ENCODE measurements at places on chromosomes 1 and 21. TPM values are rescaled to one million over a fixed set of nuclear protein-coding genes. Genes with fewer than 3 reads are reported as not detected.

The SPRR2F gene
- total RNA-seq, result not detected

GRCh38 chr21:42847726-42848125 lies 31.6 kb downstream of the WDR4 start:
- peak; percentile 20 for DNase-seq

DNA sequence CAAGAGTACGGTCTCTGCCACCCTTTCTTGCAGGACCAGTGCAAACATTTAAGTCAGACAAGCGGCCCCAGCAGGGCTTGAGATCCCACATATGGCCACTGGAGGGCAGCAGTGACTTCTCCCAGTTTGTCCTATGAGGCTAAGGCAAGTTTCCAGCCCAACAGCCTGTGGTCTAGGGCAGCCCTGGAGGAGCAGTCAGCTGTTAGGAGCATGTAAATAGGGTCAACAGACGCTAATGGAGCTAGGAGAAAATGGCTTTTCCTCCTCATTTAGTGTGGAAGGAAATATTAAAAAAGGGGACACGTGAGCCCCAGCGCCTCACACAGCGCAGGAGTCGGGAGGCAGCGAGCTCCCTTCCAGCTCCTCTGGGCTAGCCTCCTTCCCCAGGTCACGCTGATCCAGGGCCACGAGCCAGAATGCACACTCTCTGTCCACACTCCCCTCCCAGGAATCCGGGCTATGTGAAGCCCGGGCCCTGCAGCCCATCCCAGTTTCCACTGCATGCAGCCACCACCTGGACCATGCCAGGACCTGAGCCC lies 95.6 kb downstream of the LAMC2 start:
- peak; percentile 93 for DNase-seq

GRCh38 chr1:172820475-172821158 lies 161.7 kb downstream of the FASLG start:
- DNase-seq, result no peak

- no peak for DNase-seq
Measured at GRCh38 chr1:153394391-153394790, 3.5 kb upstream of the S100A8 start.

DNA sequence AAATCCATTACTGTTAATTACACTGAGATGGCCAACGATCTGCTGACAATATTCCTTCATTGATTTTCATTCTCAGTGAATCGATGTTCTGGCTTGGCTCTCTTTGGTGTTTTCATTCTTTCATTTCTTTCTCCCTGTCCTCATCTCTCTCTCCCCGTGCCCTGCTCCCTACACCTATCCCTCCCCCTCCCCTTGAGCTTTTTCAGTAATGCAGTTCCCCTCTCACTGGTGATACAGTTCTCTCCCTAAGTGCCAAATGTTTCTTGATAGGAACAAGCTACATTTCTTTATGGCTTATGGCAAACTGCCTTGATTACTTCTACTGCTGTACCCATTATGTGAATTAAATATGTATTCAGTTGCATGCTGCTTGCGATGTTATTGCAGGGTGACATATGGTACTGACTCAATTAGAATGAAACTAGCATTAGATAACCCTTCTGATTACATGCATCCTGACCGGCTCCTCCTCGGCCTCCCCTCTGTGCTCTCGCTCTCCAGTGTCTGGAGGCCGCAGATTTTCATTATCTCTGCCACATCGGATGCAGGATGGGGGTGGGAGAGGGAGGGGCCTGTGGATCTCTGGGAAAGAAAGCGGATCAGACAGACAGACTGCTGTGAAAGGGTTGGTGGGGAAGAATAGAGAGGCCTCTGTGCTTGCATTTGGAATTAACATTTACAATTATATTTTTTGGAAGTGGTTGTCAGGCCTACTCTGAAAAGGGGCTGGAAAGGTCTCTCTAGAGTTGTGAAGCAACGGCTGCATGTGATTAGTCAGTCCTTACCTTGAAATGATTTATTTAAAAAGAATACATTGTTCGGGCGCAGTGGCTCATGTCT lies 130.9 kb downstream of the PBX1 start:
- no peak for DNase-seq

DNA sequence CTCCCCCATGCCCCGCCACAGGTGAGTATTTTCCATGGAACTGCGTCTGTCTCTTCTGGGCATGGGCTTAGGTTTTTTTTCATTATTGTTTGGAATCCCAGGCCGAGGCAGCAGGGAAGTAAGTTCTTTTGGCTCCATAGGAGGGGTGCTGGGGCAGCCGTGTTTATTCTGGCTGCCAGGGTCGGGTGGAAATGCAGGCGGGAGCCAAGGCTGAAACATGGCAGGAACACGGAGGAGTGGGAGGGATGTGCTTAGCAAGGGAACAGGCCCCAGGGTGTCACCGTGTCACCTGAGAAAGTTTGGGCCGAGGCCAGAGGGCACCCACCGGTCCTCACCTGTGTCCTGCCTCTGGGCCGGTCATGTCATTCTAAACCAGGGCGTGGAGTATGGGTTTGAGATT lies 4.5 kb upstream of the DHRS3 start:
- no peak for DNase-seq

GRCh38 chr1:9615316-9616063 lies 26.8 kb downstream of the TMEM201 start:
- DNase-seq, result no peak

DNA sequence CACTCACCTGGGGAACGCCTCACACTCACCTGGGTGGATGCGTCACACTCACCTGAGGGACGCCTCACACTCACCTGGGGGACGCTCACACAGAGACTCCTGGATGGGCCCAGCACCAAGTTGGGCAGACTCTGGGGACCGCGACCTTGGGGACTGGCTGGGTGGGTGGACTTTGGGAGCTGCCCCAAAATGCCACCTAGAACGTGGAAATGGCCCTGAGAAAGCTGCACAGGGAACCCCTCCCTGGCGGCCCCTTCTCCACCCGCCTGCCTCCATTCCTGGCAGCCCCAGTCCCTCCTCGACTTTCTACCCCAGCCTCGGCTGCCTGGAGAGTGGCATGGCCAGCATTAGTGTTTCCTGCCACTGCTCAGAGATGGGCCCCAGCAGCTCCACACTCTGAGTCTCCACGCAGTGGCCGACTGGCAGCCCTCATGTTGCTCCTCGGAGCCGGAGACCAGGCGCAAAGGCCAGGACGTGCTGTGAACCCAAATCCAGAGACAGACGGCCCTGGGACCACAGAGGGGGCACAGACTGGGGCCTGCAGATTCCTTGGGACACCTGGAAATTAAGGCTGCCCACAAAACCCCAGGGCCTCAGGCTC lies 46.5 kb upstream of the ACTRT2 start:
- peak; percentile 50 for DNase-seq

DNA sequence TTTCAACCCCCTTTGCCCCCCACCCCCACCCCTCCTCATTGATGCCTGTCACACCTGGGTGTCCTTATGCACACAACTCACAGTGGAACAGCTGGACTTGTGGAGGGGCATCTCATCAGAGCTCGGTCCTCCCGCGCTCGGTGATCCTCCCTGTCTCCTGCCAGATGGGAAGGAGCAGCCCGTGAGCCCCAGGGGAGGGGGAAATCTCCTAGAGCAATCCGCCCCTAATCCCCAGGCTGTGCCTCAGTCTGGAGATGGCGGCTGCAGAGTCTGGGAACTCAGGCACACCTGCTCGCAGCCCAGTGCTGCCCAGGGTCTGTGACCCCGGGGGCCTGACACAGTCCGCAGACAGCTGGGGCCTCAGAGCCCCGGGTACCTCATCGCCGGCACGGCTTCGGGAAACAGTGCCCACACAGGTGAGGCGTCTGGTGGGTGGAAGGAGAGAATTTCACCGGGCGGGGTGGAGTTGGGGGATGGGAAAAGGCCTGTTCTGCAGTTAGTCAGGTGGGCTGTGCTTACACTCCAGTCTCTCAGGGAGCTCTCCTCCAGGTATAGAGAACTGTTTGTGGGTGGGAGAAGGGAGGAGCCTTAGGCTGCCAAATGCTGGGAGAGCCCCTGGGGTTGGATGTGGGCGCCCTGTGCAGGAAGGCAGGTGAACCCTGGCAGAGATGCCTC lies 29.3 kb downstream of the TMCC2 start:
- no peak for DNase-seq

DNA sequence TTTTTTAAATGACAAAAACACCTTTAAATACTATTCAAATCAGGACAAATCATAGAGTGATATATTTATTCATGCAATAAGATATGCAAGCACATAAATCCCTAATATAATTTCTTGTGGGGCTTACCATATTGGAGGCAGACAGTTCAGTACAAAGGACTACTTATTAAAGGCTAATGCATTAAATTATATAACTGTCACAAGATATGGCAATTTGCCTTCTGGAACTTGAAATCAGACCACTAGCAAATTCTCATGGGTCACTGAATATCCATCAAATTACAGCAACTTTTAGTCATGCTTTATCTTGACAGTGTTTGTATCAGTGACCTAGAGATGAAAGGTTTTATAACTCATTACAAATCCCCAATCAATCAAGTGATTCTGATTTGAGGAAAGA lies 54.1 kb upstream of the NCAM2 start:
- DNase-seq, result no peak

DNA sequence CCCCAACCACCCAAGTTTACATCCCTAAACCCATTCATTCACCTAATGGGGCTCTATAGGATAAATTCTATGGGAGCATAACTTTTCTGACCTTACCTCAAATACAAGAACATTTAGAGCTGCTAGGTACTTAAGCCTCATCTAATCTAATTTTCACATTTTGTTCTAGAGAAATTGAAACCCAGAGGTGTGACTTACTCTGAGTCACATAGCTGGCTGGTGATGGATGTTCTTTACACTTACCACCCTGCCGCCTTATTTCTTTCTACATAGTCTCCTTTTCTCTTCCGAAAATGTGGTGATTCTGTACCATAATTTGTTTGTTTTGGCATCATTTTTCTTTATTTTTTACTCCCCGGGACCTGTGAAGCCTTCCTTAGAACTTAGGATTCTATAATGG lies 20.3 kb downstream of the TIPRL start:
- DNase-seq, result no peak

DNA sequence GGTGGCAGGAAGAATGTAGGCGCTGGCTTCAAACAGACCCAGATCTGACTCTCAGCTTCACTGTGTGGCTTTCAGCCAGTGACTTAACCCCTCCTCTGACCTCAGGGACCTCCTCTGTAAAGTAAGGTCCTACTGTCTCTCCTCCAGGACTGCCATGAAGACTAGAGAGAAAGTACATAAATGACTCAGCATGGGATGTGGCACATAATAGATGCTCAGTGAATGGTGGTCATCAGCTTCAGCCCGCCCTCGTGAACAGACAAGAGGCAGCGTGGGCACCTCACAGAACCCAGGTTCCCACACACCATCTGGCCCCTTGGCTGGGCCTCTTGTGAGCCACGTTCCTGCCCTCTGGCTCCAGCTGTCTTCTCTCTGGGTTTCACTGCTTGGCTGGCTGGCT lies 126.0 kb downstream of the SYF2 start:
- no peak for DNase-seq

DNA sequence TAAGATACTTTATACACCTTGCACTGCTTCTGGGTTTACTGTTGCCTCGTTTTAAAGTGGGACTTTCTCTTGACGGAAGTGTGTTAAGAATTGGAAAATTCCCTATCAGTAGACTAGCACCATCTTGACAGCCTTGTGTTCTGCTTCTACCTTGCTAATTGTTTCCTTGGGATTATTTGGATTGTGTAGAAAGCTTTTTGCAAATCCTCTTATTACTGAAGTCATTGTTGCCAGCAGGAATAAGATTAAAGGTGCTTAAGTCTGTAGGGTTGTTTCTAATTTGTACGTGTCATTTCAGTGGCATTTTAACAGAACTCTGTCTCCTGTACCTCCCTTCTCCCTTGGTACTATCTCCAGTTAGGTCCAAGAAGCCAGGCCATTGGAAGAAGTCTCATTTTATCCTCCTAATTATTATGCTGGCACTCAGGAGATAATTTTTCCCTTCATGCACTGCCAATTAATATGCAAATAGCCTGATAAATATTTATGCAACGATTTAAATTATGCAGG lies 107.7 kb downstream of the POU2F1 start:
- DNase-seq, result no peak

The TNFRSF18 gene
- total RNA-seq, result not detected

The DRAXIN gene
- 0.03 TPM for total RNA-seq

DNA sequence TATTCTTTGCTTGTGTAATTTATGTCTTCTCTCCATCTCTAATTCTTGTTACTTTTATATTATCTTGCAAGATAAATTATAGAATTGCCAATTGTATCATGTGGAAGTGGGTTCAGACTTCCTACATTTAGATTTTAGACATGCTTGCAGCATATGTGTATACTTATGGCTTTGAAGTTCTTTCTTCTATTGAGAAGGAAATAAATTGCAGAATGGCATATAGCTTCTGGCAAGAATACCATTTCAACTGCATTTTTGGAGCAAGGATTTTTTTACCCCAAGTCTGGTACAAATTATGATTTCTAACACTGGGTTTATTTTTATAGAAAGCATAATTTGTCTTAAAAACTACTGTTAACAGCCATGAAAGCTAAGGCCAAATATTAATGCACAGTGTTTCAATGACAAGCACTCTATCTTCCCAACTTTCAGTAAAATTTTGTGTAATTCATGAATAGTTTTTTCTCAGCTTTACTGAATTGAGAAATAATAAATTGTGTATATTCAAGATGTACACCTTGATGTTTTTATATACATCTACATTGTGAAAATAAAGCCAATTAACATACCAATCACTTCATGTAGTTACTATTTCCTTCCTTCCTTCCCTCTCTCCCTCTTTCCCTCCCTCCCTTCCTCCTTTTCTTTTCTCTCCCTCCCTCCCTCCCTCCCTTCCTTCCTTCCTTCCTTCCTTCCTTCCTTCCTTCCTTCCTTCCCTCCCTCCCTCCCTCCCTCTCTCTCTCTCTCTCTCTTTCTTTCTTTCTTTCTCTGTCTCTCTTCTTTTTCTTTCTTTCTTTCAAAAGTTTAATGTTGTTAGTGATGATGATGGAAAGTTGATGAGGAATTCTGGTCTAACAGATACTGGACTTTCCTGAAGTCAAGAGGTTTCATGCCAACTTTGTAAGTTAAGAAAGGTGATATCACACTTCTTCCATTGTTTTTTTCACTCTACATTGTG lies 47.1 kb upstream of the HMCN1 start:
- no peak for DNase-seq

DNA sequence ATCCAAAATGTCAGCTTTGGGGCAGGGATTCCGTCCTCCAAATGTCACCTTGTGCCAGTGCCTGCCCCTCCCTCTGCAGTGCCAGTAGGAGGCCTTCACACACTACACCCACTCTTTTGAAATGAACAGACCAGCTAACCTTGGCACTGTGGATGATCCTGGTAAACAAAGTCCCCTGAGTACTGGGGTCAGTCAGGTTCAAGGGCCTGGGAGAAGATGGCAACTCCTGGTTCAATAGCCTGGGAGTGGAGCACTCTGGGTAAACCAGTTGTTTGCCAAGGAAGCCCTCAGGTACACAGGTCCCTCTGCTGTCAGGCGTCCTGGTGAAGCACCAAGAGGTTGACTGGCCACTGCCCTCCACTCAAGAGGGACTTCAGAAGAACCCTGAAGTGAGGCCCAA lies 30.4 kb downstream of the RIPK4 start:
- DNase-seq, result no peak

The RNU1-2 gene
- 4,572 TPM for total RNA-seq

Data from Right ventricle myocardium inferior (tissue), 1 donor.